DMS53 (cell line): ENCODE measurements at places on chromosomes 11 and 22.

GRCh38 chr11:27485930-27486773, 13.6 kb upstream of the LGR4 start:
- peak; percentile 75 for DNase-seq

- DNase-seq = no peak
Observed at GRCh38 chr11:86912238-86912637, 43.0 kb downstream of the FZD4 start.

DNA sequence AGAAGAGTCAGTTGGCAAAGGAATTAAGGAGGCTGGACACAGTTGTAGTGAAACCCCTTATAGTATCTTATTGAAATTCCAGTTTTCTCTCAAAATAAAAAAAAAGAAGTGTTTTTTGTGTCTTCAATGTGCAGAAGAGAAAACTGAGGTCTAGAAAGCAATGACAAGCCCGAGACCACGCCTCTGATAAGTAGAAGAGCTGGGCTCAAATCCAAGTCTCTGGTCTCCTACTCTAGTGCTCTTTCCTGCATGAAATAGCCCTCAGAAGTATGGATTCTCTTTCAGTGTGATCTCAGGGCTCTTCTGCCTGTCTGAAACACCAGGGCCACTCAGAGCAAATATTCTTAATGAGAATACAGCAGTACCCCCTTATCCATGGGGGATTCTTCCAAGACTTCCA, 200.9 kb downstream of the KIF18A start:
- no peak for DNase-seq

- DNase-seq = peak; percentile 24
Observed at GRCh38 chr11:27423125-27423524, 49.5 kb downstream of the LGR4 start.

- no peak for DNase-seq
Observed at GRCh38 chr11:5234381-5234834, at the start of gene HBD. TSS of gene HBD (minus strand) at chr11:5234483. CDS start at chr11:5234433, 50 bp downstream.

DNA sequence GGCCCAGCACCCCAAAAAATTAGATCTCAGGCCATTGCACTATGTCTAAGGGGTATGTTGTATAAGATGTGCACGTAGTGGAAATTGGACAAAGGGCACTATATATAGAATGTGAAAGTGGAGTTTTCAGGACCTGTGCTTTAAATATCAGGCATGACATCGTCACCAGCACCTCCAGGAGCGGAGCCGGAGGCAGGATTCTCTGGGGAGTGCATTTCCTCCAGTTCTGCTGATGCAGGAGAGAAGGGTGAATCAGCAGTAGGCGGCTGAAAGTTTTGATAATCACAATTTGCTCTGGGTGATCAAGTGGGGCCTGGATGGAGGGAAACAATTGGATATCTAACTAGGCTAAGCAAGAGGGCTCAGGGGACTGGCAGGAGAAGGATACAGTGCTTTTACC, 69.1 kb upstream of the NTM start:
- DNase-seq = no peak

DNA sequence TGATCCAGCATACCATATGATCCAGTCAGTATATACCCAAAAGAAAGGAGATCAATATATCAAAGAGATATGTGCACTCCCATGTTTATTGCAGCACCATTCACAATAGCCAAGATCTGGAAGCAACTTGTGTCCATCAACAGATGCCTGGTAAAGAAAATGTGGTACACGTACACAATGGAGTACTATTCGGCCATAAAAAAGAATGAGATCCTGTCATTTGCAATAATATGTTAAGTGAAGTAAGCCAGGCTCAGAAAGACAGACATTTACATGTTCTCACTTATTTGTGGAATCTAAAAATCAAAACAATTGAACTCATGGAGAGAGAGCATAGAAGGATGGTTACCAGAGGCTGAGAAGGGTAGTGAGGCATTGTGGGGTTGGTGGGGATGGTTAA, 27.0 kb downstream of the SNU13 start:
- DNase-seq = no peak

DNA sequence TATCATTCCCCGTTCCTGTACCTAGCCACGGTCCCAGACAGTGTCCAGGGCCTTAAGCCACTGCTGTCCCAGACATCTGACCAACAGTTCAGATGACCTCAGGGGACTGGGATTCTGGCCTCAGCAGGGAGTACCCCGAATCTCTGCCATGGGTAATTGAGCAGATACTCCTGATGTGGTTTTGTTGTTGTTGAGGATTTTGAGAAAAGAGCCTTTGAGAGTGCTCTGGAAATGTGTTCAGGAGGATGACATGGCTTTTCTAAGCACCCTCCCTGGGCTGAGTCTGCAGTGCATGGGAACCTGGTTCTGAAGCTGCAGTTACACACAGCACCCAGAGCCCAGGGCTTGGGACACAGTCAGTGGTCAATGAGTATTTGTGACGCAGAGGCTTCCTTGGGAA, 30.4 kb downstream of the ADAMTS15 start:
- no peak for DNase-seq

DNA sequence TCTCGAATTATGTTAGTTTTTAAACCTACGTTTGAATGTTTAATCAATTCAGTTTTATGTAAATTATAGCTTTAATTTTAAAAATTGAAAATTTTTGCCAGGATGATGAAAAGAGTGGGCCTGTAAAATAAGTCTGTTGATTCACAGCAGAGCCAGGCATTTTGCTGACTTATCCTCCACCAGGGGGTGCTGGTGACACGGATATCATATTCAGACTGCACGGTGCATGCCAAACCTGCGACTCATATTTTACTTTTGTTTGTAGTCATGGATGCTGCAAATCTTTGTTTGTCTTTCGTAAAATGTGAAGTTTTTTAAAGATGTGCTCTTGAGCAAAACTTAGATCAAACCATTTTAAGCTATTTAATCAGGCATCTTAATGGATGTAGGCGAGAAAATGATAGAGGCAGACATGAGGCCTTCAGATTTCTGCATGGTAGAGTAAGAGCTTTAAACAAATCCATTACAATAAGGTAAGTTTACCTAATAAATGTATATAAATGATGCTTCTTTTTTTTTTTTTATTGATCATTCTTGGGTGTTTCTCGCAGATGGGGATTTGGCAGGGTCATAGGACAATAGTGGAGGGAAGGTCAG, 3.6 kb upstream of the OR8B3 start:
- peak; percentile 86 for DNase-seq

GRCh38 chr11:134034496-134035381, 34.1 kb upstream of the JAM3 start:
- DNase-seq = peak; percentile 45

DNA sequence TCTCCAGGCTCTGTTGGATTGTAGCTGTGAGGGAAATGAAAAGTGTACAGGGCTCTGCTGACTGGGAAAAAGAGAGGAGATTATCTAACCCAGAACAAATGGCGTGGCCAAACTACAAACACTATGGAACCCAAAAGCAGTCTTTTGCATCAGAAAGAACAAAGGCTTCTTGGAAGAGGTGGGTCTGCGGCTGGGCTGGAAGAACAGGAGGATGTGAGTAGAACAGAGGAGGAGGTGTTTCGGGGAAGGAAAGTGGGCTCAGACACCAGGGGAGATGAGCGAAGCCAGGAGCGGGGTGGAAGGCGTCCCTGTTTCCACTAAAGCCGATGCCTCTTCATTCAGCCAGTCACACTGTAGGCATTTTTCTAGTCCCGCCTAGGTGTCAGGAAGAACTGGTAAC, 12.0 kb downstream of the OVOL1 start:
- DNase-seq = no peak

- no peak for DNase-seq
Observed at GRCh38 chr11:123316003-123316402, 114.1 kb upstream of the GRAMD1B start.

DNA sequence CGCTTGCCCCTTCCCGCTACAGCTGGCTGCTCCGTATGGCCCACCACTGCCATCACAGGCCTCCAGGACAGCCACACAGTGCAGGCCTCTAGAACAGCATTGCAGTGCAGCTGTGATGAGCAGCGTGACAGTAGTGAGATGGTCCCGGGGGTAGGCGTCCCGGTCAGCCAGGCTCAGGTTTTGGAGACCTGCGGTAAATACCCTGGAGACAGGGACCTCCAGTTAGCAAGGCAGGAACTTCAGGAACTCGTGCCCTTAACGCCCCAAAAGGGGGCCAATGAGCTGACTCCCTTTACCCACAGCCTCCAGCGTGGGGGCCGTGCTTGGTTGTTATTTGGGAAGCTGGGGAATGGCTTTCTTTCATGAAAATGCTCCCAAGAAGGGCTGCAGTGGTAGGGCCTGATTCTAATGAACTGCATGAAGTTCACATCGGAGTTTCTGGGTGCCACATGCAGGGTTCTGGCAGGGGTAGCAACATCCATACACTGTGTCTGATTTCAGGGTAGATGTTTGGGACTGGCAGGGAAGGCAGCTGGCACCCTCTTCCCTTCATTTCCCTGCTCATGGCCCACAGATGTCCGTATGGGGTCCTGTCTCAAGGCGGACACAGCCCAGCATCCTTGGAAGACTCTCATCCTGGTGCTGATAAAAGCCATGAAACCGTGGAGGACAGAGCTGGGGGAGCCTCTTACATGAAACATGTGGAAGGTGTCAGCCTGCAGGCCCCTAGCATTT, 440.5 kb downstream of the TBC1D22A start:
- no peak for DNase-seq

GRCh38 chr11:64715756-64716472, 7.1 kb downstream of the NRXN2 start:
- DNase-seq = no peak

DNA sequence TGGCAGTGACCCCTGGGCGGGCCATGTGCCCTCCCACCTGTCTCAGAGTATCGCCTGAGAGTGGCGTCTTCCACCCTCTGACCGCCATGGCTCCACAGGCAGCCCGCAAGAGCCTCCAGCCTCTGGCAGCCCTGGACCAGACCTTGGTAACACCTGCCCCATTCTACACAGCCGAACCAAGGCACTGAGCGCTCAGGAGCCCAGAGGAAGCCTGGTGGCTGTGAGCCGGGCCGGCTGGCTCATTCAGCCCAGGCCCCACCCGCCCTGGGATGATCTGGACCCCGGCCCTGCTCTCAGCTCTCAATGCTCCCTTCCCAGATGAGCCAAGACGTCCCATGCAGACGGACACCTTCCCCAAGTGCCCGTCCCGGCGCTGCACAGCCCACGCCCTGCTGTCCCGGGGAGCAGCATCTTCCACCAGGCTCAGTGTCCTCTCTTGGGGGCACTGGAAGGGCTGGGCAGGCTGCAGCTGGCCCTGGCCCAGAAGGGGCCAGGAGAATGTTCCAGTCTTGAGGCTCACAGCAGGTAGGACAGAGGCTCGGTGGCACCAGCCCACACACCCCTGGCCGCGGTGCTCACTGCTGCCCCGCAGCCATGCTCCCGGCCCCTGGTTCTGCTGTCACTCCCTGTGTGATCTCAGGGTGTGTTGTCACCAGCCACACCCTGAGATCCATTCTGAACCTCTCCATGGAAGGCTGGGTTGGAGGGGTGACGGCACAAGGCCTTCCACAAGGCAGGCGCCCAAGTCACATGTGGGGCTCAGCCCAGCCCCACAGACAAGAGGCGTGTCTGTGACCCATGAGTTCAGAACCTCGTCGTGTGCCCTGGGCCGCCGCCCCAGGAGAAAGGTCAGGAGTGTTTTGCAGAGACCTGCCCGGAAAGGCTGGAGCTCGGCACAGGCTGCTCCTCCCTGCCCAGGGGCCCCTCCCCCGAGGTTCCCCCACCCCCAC, 24.2 kb upstream of the PPARA start:
- no peak for DNase-seq

- DNase-seq = no peak
Observed at GRCh38 chr11:122310766-122311165, 194.8 kb upstream of the BLID start.

- peak; percentile 62 for DNase-seq
Observed at GRCh38 chr11:123357990-123358827, 71.9 kb upstream of the GRAMD1B start.
